ENCODE measurements at places on chromosomes 1 and 21.

- DNase-seq, result peak; percentile 60
These were observed 28.0 kb downstream of the TBX15 start for GRCh38 chr1:118960026-118960561.

DNA sequence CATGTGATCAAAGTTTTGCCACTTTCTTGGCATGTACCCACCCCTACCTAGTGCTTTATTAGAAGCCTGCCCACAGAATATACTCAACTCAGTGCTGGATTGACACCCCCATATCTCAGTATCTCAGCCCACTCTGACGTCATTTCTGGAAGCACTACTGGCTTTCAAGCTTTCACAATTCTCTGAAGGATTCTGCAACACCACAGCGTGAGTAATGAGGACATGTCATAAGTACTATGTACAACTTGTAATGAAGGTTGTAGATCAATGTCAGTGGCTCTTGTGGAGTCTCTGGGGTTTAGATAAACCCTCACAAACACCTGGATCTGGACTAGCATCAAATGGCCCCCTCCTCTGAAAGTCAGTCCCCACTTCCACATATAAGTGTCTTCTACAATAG is 57.2 kb downstream of the TNFSF4 start:
- no peak for DNase-seq

GRCh38 chr1:6454856-6455751 is 10.9 kb downstream of the TNFRSF25 start:
- DNase-seq, result peak; percentile 32

GRCh38 chr1:154404984-154405746 is at the start of gene IL6R:
Gene IL6R, plus strand, starts transcription at chr1:154405343. Its CDS starts 287 bp downstream, at chr1:154405630.
- DNase-seq, result peak; percentile 83

DNA sequence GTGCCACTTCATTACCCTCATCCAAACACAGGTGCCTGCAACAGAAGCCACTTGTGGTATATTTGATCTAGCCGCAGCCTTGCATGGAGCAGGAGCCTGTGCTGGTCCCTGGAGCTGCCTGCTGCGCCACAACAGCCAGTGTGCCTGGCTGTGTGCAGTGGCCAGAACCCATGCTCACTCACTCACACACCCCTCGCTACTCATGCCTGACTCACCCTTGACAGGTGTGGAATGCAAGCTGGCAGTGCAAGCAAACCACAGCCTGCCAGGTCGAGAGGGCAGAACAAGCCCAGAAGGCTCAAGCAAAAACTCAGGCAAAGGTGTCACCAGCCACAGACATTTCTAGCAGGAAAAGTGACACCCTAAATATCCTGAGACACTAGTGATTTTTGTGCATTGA is 1510.9 kb downstream of the KCNT2 start:
- DNase-seq, result no peak

- no peak for DNase-seq
These were observed 19.0 kb downstream of the CYP4B1 start for GRCh38 chr1:46817814-46818213.

DNA sequence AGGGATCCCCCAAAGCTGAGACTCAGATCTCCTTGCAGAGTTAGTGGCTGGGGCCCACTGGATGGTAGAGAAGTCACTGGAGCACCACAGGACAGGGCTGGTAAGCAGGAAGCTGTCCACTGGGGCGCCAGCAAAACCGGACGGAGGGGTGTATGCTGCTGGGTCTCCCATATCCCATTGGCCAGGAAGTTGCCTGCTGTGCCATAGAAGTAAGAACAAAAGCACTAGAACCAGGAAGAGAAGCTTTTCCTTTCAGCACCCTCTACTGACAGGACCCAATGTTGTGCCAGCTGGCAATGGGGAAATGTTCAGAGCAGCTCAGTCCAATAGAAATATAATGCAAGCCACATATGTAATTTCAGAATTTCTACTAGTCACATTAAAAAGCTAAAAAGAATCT is 146.6 kb downstream of the SPATA46 start:
- DNase-seq, result no peak

DNA sequence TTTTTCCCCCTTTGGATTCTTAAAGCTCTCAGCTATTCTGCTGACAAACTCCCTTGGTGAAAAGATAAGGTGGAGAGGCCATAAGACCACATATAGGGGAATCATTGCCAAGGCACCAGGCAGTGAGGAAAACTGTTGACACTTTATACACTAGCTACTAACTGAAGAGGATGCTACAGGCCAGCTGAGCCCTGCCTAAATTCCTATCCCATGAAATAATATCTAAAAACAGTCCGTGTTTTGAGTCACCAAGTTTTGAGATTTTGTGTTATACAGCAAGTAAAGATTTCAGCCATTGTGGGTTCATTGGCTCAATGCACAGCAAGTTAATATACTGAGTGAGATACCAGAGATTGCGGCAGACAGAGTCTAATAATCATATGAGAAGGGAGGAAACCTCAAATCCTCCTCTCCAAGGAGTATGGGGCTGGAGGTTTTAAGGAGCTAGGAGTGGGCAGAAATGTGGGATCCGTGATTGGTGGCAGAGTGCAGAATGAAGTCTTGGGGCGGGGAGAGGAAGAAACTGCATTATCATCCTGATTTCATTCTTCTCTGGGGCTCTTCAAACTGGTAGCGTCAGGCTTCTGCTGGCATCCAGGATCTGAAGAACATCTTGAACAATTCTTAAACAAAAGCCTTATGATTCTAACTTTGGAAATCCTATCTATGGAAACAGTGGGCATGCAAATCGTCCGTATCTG is 9.2 kb downstream of the CLDN8 start:
- DNase-seq, result no peak

GRCh38 chr1:41296506-41296905 is 54.4 kb upstream of the SCMH1 start:
- DNase-seq, result no peak

DNA sequence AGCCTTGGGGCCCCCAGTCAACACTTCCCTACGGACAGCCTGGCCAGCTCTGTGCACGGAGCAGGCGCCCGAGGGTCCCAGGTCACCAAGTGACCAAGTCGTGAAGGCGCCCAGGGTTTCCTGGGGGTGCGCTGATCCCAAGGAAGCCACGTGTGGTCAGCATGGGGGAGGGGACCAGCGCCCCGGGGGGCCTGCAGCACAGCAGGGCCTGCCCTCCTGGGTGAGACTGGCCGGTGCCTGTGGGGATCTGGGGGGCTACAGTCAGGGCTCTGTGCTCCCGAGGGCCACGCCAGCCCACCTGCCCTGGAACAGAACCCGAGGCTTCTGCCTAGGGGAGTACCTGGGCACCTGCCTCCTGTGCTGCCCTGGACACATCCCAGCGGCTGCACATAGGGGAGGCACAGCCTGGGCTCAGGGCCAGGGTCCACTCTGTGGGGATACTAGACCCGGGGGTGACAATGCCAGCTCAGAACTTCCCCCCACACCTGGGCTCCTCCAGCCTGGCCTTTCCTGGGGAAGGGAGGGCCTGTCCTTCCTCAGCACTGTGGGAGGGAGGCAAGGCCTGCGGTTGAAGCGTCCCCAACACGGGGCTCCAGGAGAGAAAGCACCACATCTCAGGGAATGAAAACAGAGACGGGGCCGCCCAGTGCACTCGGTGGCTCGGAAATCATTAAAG is 6.2 kb upstream of the POFUT2 start:
- no peak for DNase-seq

DNA sequence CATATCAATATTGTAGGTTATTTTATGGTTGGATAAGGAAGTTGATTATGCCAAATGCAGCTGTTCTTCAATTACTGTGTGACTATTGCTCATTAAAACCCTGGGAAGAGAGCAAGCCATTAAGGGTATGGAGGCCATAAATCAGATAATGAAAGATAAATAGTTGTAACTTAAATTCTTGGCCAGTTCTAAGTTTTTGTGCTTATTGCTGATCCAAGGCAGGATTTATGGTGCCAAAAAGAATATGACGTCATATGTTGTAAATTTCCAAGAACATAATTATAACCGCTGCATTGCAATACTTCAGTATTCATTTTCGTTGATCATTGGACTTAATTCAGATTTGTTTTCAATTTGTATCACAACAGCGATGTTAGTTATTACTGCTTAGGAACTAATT is 211.6 kb downstream of the LRRC40 start:
- DNase-seq, result no peak

GRCh38 chr1:19087737-19088594 is 122.1 kb downstream of the UBR4 start:
- DNase-seq, result peak; percentile 68

DNA sequence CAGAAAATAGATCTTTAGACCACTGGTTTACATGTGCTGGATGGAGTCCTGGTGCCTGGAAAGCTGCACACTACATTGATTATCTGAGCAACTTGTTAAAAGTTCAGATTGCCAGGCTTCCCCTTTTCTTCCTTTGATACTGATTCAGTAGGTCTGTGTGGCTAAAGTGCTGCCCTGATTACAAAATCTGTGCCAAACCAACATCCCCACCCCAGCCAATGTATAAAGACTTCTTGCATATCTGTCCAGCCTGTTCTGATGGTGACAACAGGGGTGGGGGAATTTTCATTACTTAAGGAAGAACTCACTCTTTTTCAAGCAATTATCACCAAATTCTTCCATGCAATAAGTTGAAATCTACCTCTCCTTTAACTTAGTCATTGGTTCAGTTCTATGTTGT is 135.5 kb downstream of the TNFSF18 start:
- no peak for DNase-seq

GRCh38 chr1:94045465-94046056 is 75.4 kb downstream of the ABCA4 start:
- peak; percentile 54 for DNase-seq

GRCh38 chr1:180563026-180563827 is 4.5 kb downstream of the OVAAL start:
- DNase-seq, result no peak

GRCh38 chr1:198830412-198830811 is 191.6 kb downstream of the PTPRC start:
- peak; percentile 12 for DNase-seq

DNA sequence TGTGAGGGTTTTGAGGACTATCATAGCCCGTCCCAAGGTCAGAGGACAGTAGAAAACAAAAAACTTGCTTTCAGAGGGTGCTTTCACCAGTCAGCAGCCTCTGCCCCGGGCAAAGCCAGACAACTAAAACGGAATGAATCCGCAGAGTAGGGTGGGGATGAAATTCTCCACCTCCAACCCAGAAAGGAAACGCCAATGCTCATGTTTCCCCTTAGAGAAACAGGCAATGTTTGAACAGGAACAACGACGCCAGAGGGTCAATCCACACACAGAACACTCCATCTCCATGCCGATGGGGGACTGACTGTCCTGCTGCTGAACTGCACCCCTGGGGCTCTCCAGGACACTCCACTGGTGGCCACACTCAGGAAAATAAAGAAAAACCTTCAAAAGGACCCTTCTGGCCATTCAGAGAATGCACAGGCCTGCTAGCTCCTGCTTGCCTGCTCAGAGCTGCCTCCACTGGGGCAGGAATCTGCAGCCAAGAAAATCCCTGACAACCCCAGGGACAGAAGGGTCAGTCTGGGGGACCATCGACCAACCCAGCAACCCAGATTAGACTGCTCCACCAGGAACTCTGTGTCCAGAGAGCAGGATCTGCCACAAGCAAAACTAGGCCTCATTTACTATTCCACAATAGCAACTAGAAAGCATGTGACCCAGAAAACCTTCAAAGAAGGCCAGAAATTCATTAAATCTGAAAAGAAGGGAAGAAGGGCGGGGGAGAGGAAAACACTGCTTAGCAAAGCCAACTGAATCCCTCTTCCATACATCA is 116.0 kb downstream of the TOMM20 start:
- DNase-seq, result no peak

DNA sequence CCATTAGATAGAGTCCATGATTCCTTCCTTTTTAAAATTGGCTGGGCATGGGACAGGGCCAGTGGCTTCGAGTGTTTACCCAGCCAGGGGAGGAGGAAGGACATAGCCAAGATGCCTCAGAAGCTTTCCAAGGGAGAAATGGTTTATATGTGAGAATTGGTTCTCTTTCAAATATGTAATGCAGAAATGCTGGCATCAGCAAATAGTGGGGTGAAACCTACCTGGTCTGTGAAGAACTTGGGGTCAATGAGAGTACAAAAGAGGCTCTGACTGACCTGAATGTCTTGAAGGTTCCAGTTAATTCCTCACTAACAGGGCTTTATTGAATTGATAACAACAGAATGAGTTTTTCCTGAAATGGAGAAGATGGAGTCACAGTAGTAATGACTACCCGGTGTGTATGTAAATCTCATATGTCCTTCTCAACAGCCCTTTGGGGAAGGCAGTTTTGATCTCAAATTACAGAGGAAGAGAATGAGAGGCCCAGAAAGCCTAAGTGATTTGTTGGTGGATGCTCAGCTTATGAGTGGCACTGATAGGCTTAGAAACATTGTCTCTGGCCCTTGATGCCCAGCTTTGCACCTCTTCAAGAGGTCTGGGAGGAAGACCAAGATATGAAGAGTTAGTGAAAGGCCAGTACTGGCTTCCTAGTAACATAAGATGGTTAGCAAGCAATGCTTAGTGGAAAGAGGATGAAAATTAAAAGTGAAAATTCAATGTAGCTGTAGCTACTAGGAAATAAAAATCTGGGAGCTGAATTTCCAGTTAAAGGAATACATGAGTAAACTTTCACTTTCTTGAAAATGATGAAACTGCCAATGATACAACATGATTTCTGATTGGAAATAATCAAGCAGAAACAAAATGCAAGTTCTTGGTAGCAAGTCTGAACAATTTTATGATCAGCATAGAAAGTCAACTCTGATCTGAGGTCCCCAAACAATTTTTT is 2.7 kb downstream of the ATF3 start:
- DNase-seq, result no peak

- DNase-seq, result no peak
These were observed 33.7 kb downstream of the ZBTB18 start for GRCh38 chr1:244084763-244085162.

DNA sequence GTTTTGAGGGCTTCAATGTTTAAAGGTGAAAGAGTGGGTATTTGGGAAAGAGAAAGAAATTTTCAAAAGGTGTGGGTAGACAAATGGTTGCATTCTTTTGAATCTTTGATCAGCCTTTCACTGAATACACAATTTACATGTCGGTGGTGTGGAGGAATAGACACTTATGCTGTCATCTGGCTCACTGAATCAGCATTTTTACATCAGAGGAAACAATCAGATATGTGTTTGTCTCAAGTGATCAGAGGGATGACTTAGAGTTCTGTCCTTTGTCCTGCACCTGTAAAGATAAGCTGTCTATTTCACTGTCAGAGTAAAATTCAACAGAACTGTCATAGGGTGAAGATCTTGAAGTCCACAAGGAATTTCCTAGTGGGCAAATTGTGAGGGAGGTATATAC is 170.9 kb upstream of the USP25 start:
- DNase-seq, result no peak

DNA sequence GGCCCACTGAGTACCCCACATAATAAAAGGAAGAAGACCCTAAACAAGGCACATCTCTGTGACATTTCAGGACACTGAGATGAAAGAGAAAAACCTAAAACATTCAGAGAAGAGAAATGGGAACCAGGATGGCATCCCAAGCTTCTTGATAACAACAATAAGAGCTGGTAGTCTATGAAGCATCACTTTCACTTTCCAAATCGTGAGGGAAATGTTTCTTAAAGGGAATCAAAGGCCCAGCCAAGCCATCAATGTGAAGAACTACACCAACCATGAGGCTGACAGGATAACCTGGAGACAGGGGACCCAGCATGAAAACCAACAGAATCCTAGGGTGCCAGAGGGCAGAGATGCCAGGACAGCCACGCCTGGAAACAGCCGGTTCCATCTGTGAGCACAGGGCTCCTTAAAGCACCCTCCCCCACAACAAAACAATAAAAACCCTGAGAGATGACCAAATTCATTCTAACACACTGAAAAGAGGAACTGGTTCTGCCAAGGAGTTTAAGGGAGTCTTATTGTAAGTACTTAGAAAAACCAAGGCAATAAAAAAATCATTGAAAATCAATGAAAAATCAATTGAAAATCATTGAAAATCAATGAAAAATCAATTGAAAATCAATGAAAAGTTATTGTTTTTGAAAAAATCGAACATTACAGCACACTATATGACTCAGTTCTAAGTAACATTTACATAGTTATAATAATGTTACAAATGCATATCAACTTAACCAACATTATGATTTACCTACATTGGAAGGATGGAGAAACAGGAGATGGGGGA is 141.5 kb upstream of the ERG start:
- DNase-seq, result no peak

All from GM12865 (cell line).